GM12865 (cell line): ENCODE measurements at places on chromosomes 2 and 18.
A peak's percentile ranks its signal among the peaks of the same experiment; 100 is the strongest.

DNA sequence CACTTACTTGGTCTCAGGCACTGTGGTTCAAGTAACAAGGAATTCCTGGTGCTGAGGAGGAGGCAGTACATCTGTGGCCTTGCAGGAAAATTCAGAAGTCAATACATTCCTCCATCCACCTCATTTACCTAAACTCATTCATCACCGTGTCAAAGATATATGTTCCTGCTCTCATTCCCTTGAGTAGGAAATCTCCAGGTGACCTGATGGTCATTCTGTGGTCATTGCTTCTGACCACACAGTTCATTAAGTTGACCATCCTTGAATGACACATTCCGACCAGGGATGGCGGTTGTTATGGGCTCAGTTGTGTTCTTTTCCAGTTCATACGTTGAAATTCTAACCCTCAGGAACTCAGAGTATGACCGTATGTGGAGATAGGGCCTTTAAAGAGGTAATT lies 2.1 kb upstream of the STK17B start:
- DNase-seq, result no peak

GRCh38 chr2:20796374-20796791 lies 26.5 kb downstream of the LDAH start:
- DNase-seq, result peak; percentile 7

DNA sequence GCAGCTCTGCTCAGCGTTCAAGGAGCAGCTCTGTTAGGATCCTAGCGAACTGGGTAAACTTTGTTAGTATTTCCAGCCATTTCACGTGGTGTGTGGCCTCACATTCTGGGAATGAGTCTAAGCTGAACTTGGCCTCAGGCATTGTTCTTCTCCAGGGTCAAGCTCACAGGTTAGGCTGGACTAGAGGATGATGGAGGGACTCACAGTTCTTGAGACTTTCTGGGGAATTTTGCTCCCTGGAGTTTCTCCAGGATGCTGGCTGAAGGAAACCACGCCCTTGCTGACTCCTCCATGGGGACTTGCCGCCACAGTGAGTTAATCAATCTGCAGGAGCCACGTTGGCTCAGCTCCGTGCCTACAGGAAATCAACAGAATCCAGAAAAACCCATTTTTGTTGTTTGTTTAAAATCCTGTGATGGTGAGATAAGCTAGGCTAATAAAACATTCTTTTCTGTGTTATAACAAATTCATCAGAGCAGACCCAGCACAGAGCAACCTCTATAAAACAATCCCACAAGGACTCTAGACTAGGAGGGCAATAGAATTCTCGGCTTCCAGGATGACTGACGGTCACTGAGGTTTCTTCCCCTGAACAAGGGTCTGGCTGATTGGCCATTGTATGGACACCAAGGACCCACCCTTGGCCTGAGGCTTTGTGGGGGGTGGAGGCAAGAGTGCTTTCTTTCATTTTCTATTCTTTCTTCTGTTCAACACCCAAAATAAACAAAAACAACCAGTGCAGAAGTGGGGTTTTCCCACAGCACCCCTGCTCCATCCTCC lies 12.6 kb downstream of the CNDP1 start:
- peak; percentile 14 for DNase-seq

DNA sequence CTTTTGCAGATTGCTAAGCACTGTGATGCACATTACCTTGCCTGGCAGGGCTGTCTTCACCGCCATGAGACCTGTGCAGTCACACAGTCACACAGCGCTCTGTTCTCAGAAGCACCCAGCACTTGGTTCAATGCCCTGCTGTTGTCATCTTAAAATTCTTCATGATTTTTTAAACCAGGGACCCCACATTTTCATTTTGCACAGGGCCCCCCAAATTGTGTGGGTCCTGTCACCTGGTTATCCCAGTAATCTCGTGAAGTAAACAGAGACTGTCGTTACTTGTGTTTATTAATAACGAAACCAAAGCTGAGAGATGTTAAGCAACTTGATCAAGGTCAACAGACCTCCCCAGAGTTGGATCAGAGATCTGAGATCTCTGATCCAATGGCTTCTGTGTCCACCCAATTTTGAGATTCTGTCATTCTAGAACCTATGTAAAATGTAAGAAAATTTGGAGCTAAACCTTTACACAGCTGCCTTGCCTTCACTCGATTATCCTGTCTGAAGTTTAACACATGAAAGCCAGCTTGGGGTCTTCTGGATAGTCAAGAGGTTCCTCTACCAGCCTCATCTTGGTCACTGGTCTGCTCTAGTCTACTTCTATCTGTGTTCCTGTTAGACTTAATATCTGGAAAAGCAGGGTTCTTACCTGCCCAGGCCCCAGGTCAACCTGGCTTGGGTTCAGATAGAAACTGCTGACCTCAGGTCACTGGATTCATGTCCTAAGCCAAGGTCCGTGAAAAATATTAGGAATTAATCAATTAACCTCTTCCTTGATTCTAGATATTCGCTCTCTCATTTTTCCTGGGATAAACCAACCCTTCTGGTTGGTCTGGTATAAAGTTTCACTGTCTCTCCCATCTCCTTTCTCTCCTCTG lies 13.7 kb upstream of the TTC39C start:
- DNase-seq, result peak; percentile 54

- no peak for DNase-seq
Measured at GRCh38 chr2:218323526-218324472, 31.5 kb upstream of the TMBIM1 start.

- DNase-seq, result no peak
Measured at GRCh38 chr2:20611077-20611843, 39.6 kb downstream of the HS1BP3 start.

- DNase-seq, result no peak
Measured at GRCh38 chr2:96965781-96966514, 20.4 kb downstream of the FAM178B start.

GRCh38 chr2:100887713-100888495 lies 68.0 kb downstream of the NPAS2 start:
- DNase-seq, result no peak

GRCh38 chr2:118371515-118371914 lies 283.2 kb downstream of the INSIG2 start:
- peak; percentile 42 for DNase-seq

DNA sequence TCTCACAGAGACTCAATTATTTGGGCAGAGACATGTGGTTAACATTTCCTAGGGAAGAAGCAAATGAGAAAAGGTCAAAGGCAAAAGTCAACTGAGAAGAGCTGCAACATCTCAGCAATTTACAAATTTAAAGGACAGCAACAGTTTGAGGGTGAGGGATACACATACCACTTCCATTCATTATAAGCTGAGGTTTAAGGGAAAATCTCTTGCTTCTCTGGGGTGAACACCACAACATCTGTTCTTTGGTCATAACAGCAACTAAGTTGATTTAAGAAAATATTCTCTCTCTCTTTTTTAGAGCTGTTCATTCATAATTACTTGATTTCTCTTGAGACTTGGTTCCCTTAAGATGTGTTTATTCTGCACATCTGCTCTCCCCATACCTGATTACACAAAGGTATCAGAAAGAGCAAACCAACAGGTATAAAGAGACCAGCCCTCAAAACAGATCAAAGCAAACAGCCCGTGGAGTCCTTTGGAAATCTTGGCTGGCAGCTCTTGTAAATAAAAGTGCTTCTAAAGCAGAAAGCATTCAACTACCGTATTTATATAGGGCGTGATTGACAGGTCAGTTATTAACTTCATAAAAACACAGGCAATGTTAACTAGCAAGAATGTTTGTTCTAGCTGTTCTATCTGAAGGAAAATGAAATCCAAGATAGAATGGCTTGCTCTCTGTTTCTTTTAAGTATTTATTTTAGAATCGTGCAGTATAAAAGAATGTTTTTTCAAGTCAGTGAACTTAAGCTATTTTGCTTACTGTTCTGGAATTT lies 132.8 kb downstream of the THADA start:
- DNase-seq, result no peak

- DNase-seq, result no peak
Measured at GRCh38 chr18:49778826-49779465, 34.4 kb downstream of the ACAA2 start.
